ENCODE measurements at places on chromosomes 5 and 9. TPM values are rescaled to one million over a fixed set of nuclear protein-coding genes. Genes with fewer than 3 reads are reported as not detected.

Gene DNAJC21
- 50.8 TPM for total RNA-seq

DNA sequence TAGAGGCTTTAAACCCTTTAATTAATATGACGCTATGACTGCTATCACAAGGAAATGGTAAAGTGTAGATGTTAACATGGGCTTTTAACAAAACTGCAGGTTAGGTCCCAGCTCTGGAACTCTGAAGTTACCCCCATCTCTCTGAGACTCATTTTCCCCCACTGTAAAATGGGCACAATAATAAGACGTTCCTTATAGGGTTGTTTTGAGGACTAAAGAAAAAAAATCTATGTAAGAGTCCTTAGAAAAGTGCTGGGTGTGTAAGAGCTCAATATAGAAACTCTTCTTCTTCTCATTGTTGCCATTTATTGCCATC lies 45.8 kb upstream of the STK32A start:
- no peaks in the 10 kb centered on the region for H3K27me3 ChIP-seq
- no peak overlapping the region for H3K4me3 ChIP-seq
- H3K4me1 ChIP-seq = no peaks in the 10 kb centered on the region
- no peaks in the 10 kb centered on the region for H3K36me3 ChIP-seq
- no peak for DNase-seq
- H3K27ac ChIP-seq = no peak overlapping the region

GRCh38 chr5:126360467-126360866 lies 62.7 kb upstream of the GRAMD2B start:
- no peaks in the 10 kb centered on the region for H3K27me3 ChIP-seq
- H3K4me3 ChIP-seq = no peak overlapping the region
- no peak overlapping the region for H3K27ac ChIP-seq
- H3K36me3 ChIP-seq = no peaks in the 10 kb centered on the region
- H3K4me1 ChIP-seq = no peaks in the 10 kb centered on the region
- no peak for DNase-seq

DNA sequence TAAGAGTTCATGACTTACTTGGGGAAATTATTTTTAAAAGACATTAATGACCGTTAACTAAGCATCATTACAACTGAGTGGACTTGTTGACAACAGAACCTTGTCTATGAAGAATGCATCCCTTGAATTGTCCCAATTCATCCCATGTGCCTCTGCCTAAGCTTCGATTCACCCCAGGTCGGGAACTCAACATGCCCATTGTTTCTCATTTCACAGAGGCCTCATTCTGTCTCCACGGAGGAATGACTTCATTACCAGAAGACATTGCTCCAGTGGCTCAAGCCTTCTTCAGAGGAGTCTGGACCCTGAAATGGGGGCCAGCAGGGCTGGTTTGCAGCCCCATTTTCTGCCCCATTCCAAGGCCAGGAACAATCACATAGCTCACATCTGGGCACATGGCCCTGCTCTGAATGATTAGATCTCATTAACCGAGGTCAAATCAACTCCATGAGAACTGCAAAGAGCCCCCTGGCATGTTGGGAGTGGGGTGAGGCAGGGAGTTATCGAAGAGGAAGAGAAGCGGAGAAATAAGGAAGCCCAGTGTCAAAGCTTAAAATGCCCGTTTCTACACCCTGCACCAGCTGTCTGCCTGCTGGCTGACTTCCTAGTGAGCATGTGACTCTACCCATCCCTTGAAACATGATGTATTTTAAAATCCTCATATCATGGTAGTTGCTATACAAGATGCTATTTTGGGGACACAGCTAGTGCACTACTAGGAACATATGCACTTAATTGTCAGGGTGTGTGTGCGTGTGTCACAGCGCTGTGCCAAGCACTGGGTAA lies 137.3 kb downstream of the LHFPL2 start:
- H3K27me3 ChIP-seq = no peaks in the 10 kb centered on the region
- H3K4me3 ChIP-seq = no peak overlapping the region
- peak overlapping the region; percentile 71 for H3K27ac ChIP-seq
- DNase-seq = no peak
- no peaks in the 10 kb centered on the region for H3K4me1 ChIP-seq

DNA sequence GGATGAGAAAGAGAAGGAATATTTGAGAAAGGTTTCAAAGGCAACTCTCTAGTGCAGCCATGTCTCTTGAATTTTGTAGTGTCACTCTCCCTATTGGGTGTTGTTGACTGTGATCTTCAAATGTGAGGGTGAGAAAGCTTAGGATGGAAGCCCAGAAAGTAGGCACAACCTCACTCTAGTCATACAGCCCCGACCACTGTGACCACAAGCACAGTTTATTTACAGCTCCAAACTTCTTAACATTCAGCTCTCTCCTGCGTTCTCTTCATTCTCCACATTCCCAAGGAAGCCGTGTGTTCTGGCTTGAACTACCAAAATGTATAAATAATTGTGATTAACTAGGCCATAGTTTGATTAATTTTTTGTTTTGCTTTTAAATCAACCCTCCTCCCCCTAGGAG lies 542.9 kb downstream of the LRRC70 start:
- no peaks in the 10 kb centered on the region for H3K4me1 ChIP-seq
- H3K27me3 ChIP-seq = no peaks in the 10 kb centered on the region
- no peak overlapping the region for H3K4me3 ChIP-seq
- no peak for DNase-seq
- H3K27ac ChIP-seq = no peak overlapping the region

GRCh38 chr5:14723701-14724132 lies 59.2 kb downstream of the OTULIN start:
- no peaks in the 10 kb centered on the region for H3K36me3 ChIP-seq
- no peak overlapping the region for H3K4me3 ChIP-seq
- no peak for DNase-seq
- H3K27me3 ChIP-seq = no peaks in the 10 kb centered on the region
- H3K27ac ChIP-seq = no peak overlapping the region
- H3K4me1 ChIP-seq = no peaks in the 10 kb centered on the region

DNA sequence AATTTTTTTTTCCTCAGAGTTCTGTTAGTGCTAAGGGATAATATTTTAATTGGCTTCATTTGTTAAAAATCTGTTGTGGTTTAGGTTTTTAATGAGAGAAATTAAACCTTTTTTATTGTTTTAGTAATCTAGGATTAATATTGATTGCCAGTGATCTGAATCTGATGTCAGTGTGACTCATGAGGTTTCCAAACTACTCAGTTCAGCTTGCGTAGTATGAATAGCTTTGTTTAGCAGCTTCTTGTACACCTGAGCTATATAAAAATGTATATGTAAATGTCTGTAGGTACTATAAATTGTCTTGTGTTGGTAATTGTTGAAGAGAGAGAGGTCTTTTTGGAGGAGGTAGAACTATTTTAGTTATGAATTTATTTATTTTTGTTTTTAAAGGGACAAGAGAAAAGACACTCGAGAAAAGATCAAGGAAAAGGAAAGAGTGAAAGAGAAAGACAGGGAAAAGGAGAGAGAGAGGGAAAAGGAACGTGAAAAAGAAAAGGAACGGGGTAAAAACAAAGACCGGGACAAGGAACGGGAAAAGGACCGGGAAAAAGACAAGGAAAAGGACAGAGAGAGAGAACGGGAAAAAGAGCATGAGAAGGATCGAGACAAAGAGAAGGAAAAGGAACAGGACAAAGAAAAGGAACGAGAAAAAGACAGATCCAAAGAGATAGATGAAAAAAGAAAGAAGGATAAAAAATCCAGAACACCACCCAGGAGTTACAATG lies 26.3 kb downstream of the SREK1 start:
- no peaks in the 10 kb centered on the region for H3K27me3 ChIP-seq
- H3K4me3 ChIP-seq = no peak overlapping the region
- no peaks in the 10 kb centered on the region for H3K4me1 ChIP-seq
- no peak for DNase-seq

GRCh38 chr5:141647242-141647641 lies 4.0 kb downstream of the FCHSD1 start:
- peaks cover 16% of the 10 kb centered on the region for H3K4me1 ChIP-seq
- H3K4me3 ChIP-seq = no peak overlapping the region
- H3K36me3 ChIP-seq = no peaks in the 10 kb centered on the region
- no peak overlapping the region for H3K27ac ChIP-seq
- no peaks in the 10 kb centered on the region for H3K27me3 ChIP-seq

DNA sequence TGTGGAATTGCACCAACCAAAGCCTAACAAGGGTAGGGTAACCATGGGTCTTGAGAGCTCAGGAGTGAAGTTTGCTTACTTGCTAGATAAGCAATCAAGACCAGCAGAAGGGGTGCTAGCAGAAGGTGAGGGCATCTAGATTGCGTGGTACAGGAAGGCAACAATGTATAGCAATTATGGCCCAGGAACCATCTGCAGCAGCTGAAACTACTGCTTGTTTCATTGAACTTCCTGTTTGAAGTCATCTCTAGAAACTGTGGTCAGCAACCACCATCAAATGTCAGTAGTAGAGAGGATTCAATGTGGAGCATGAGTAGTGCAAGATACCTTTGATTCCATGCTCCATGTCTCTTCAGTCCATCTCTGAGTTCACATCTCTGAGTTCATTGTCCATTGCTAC lies 462.1 kb upstream of the GRAMD2B start:
- no peaks in the 10 kb centered on the region for H3K27me3 ChIP-seq
- H3K4me1 ChIP-seq = no peaks in the 10 kb centered on the region
- no peak for DNase-seq
- H3K4me3 ChIP-seq = no peak overlapping the region
- no peak overlapping the region for H3K27ac ChIP-seq
- H3K36me3 ChIP-seq = no peaks in the 10 kb centered on the region

DNA sequence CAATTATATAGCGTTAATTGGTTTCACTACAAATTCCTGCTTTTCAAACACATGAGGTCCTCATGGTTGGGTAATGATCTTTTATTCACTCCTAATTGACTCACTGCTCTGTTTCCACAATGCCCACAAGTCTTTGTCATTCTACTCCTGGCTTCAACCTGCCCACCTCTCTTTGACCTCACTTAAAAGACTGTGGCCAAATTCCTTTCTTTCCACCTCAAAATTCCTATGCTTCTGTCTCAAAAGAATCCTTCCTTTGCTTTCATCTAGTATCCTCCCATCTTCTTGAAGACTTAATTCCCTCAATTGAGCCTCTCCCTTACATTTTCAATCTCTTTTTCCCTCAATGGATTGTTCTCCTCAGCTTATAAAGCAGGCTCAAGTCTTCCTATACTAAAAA lies 4.9 kb downstream of the APBA1 start:
- H3K27me3 ChIP-seq = no peaks in the 10 kb centered on the region
- H3K36me3 ChIP-seq = no peaks in the 10 kb centered on the region
- no peak overlapping the region for H3K27ac ChIP-seq
- no peak for DNase-seq
- no peak overlapping the region for H3K4me3 ChIP-seq
- H3K4me1 ChIP-seq = no peaks in the 10 kb centered on the region

Gene ENTREP1
- 16.2 TPM for total RNA-seq

- H3K4me1 ChIP-seq = no peaks in the 10 kb centered on the region
- H3K27ac ChIP-seq = no peak overlapping the region
- H3K36me3 ChIP-seq = no peaks in the 10 kb centered on the region
Measured at GRCh38 chr9:90909225-90909624, 107.6 kb downstream of the SYK start.

DNA sequence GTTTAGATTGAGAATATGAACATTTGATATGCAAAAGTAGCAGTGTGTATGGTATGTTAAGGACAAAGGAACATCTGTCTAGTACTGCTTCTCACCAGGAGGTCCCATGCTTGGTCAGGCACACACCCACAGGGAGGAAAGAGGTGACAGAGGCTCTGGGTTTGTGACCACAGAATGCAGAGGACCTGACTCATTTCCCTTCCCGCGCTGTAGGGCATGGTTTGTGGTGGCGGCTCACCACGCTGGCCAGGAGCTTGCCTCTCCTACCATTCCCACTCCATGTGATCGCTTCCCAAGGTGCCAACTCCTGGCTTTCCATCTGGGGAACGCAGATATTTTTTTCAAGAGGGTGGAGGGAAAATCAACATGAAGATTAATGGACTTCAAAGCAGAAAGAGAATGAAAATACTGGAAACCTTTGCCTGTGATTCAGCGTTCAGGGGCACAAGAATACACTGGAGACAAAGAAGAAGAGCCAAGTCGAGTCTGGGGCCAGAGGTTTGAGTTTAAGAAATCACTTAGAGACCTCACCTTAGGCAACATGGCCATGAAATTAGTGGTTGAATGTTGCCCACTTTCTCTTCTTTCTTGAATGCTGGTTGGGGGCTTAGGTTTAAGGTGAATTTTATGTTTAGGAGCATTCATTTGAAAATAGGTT lies 477.8 kb downstream of the CCDC171 start:
- no peaks in the 10 kb centered on the region for H3K27me3 ChIP-seq
- no peak overlapping the region for H3K4me3 ChIP-seq
- no peak overlapping the region for H3K27ac ChIP-seq
- H3K36me3 ChIP-seq = no peaks in the 10 kb centered on the region
- DNase-seq = no peak

Gene RUSC2
- total RNA-seq = 33.0 TPM

DNA sequence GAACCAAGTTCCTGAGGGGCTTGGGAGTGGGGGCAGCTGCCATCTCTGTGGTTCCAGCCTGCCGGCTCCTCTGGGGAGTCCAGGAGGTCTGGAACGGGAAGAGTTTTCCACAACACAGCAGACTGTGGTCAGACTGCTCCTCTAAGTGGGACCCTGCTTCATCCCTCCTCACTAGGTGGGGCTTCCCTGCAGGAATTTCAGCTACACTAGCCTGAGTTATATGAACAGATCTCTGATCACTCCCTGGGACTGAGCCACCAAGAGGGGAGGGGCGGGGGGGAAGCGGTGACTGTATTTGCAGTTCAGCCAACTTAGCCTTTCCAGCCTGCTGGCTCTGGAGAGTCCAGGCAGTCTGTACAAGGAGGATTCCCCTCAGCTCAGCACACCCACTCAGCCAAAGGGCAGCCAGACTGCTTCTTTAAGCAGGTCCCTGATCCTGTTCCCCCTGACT lies 19.4 kb downstream of the DTWD2 start:
- H3K4me3 ChIP-seq = no peak overlapping the region
- no peak overlapping the region for H3K27ac ChIP-seq
- no peaks in the 10 kb centered on the region for H3K36me3 ChIP-seq
- peaks cover 8% of the 10 kb centered on the region for H3K4me1 ChIP-seq
- DNase-seq = no peak

Gene DDX4
- total RNA-seq = not detected

DNA sequence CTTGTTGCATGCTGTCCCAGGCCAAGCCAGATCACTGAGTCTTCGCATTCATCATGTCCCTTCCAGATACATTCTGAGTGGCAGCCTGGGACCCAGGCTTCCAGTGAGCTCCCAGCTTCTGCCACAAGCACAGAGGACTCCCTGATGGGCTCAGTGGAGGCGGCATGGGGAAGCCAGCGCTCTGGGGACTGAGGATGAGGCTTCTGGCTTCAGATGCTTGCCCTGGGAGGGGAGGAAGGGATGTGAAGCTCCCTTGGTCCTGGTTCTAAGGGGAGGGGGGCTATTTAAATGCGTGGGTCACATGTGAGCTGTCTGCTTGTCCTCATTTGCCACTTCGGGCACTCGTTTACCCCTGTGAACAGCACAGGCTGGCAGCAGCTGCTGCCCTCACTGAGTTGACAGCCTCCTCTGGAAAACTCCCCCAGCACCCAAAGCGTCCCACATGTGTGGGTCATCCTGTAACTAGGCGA lies 174.0 kb downstream of the NR3C1 start:
- DNase-seq = no peak
- H3K36me3 ChIP-seq = no peaks in the 10 kb centered on the region
- no peak overlapping the region for H3K4me3 ChIP-seq
- no peaks in the 10 kb centered on the region for H3K27me3 ChIP-seq
- H3K27ac ChIP-seq = no peak overlapping the region
- H3K4me1 ChIP-seq = no peaks in the 10 kb centered on the region

GRCh38 chr5:66284588-66285342 lies 140.7 kb downstream of the SREK1 start:
- no peaks in the 10 kb centered on the region for H3K36me3 ChIP-seq
- H3K4me1 ChIP-seq = no peaks in the 10 kb centered on the region
- no peak for DNase-seq
- no peak overlapping the region for H3K27ac ChIP-seq

Measured in right atrium auricular region (tissue), 2 donors.